ENCODE measurements at places on chromosomes 3 and 15.

GRCh38 chr15:34799149-34800101 is 4.1 kb upstream of the ACTC1 start:
- DNase-seq = no peak

DNA sequence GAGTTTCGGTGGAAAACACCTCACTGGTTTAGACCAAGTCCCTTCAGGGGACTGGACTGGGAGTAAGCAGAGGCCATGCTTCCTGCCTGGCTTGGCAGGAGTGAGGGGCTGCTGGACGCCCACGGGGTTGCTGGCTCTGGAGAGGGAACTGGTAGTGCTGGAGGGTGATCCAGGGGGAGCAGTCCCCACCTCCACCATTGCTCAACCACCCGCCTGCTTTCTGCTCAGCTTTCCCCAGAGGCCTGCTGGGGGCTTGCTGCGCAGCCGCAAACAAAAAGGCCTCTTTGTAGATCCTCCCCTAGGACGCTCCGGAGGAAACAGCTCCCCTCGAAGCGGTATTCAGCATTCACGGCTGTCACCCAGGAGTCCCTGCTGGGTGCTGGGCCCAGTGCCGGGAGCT is 33.5 kb downstream of the EBLN2 start:
- DNase-seq = no peak

- DNase-seq = peak; percentile 43
Observed at GRCh38 chr15:75531041-75531450, 48.1 kb downstream of the PTPN9 start.

- no peak for DNase-seq
Observed at GRCh38 chr3:155744010-155744625, 753 bp downstream of the PLCH1 start.

DNA sequence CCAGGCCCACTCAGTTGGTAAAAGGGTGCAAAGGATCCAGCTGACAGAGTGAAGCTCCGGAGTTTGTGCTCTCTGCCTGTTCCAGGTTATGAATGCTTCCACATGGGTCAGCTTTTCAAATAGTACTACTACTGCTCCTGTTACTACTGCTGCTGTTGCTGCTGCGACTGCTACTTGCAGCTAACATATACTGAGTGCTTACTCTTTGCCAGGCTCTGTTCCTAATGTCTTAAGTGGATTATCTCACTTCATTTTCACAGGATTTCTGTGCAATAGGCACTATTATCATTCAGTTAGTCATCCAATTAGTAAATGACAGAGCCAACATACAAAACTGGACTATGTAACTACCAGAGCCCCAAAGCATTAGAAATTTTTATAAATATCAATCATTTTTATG is 106.5 kb downstream of the IQCH start:
- DNase-seq = no peak

GRCh38 chr15:40277471-40277870 is 5.4 kb downstream of the ANKRD63 start:
- no peak for DNase-seq

All from GM04504 (cell line).